Esophagus mucosa (tissue), 1 donor: ENCODE measurements at places on chromosomes 4 and X.

DNA sequence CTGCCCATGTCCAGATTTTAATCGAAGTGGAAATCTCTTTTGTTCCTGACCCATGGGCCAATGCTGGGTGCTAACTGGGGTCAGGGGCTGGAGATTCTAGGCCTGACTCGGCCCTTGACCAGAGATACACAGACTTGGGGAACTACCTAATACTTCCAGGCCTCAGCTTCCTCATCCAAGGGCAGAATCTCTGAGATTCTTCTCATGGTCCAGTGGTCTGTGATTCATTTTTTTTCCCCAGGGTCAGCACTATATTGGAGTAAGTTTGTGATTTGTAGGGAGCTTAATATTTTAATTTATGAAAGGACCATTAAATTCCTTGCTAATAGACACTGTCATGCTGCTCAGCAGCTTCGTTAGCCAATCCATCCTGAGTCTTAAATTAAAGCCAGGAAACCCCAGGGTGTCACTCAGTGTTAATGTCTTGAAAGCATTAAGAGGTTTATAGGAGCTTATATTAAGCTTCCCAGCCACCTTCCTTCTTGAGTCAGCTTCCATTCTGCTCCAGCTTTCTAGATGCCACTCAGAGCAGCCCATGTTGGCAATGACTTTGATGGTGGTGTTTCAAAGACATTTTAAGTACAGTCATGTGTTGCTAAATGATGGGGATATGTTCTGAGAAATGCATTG lies 27.0 kb upstream of the PROM1 start:
- ATAC-seq = peak; percentile 18

GRCh38 chrX:31356275-31357212 lies 284.7 kb upstream of the FTHL17 start:
- no peak for ATAC-seq

DNA sequence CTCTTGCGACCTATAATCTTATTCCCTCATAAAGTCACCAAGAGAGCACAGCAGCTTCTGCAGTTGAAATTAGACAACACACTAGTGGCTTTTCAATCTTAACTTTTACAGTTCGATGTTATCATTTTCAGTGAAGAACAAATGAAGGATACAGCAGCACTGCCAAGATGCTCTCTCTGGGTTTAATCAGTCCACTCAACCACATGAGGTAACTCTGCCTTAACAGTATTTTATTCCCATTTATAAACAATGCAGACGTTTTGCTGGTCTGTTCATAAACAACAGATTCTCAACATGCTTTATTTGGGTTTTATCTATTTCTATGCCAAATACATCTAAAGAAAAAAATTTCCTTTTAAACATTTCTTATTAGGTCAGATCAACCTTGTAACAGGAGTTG lies 646.0 kb upstream of the FAM241A start:
- ATAC-seq = no peak

DNA sequence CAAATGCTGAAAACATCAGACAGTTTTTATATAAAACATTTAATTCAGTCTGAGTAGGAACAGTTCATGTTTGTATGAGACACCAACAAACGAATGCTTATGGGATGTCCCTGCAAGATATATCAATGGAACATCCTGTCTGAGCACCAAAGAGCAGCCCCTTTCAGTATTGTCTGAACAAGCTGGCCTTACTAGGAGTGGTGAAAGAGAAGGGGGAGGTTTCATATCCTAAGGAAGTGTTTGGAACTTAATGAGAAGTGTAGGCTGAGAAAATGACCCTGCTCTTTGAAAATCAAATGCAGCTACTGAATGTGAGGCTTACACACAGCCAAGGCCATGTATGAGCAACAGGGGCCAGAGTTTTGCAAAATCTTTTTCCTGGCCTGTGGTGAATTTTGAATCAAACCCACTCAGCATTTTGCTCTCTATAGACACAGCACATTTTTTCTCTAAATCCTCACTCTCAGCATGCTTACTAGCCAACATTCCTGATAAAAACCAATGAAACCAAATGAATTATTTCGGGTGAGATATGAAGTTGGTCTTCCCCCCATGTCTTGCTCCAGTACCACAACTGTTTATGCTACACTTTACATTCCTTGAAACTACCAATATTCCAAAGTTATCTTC lies 119.4 kb downstream of the LUZP4 start:
- no peak for ATAC-seq

- ATAC-seq = no peak
These were observed 7.6 kb upstream of the TLR2 start for GRCh38 chr4:153676486-153676885.

GRCh38 chr4:79687006-79687405 lies 279.0 kb upstream of the GK2 start:
- no peak for ATAC-seq

DNA sequence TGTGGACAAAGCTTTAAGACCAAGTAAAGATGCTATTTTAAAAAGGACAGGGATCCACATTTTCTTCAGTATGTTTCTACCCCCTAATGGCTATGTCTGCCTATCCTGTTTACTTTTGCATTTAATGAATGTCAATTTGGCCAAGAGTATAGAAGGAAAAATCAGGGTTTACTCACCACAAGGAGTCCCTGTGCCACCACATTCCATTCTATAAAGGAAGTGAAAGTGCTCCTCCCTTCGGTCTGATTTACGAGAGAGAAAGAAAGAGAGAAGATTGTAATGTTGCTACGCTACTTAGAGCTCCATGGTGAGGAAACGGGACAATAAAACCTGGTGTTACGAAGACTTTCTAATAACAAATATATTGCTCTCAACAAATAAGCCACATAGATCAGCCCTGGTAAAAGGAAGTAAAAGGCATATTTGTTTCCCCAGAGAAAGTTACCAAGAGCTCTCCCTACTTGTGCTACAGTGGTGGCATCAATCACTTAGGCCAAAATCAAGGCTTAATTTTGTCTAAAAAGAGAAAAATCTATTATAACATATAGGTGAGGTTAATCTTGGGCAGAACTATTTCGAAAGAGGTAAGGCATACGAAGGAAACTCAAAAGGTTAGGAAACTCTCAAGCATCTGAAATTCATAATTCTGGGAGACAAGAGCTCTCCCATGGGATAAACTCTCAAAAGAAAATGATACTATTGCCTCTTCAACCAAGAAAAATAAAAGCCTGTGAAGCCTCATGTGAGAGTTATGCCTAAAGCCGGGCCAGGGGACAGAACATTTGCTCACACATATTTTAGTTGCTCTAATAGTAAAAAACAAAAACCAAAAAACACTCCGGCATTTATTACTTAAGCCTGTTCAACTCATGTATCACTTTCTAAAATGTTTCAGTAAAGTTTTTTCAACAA lies 29.5 kb downstream of the TAPT1 start:
- ATAC-seq = peak; percentile 92

DNA sequence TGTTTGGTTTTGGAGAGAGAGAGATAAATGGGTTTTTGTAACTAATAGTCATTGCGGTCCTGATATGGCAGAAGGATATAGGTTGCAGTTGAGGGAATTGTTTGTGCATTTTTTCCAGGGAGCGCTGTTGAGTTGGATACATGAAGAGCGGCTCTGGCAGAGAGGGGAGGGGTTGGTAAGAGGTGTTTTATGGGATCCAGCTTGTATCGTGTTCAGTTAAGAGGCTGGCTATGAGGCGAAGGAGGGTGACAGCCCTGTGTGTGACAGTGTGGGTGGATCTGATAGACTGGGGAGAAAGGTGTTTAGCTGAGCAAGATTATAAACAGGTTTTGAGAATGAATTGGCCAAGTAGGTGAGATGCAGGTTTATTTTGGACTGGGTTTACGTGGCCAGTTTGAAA lies 1.5 kb downstream of the SPANXN4 start:
- no peak for ATAC-seq

GRCh38 chr4:6504900-6505496 lies 32.6 kb upstream of the PPP2R2C start:
- no peak for ATAC-seq

GRCh38 chr4:174273930-174274329 lies 9.5 kb downstream of the FBXO8 start:
- ATAC-seq = no peak

- no peak for ATAC-seq
These were observed 41.0 kb downstream of the MAP7D3 start for GRCh38 chrX:136210243-136210642.
